NCI-H1694 treated with DMSO at 0.1 percent for 48 hours (cell line): ENCODE measurements at places on chromosomes 5 and 9.
A peak's percentile ranks its signal among the peaks of the same experiment; 100 is the strongest.

GRCh38 chr5:132053483-132053882 lies 7.0 kb upstream of the IL3 start:
- no peak for DNase-seq

GRCh38 chr5:36239370-36240293 lies 2.1 kb downstream of the NADK2 start:
- no peak for DNase-seq

DNA sequence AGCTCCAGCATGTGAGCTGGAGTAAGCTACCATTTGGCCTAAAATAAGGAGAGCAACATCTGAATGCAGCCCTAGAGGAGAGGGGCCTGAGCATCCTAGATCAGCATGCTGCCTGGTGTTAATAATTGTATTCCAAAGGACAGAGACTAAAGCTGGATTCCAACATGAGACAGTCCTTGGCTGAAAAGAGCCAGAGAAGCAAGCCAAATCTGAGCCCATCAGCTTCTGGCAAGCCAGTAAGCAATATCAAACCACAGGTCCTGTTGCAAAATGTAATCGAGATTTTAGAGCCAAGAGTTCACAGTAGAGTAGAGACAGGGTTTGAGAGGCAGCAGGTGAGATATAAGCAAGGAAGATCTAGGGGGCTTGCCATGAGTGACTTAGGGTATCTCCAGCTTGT lies 42.3 kb upstream of the DMAC1 start:
- no peak for DNase-seq

GRCh38 chr5:123422433-123423277 lies 548 bp downstream of the CEP120 start:
- peak; percentile 36 for DNase-seq

- no peak for DNase-seq
Observed at GRCh38 chr9:27379311-27380251, 82.6 kb upstream of the EQTN start.

DNA sequence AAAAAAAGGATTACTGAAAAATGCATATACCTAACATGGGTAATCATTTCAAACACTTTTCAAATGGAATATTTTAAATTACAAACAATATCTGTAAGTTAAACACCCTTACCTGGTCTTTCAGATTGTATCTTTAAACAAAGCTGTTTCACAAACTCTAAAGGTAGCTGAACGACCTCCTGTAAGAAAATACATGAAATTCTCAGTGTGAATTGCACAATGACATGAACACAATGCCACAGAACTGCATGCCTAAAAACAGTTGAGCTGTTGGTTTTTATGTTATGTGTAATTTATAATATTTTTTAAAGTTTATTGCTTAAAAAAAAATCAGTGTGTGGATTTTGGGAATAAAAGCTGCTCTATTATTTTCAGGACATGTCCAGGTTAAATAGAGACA lies 17.5 kb downstream of the IPPK start:
- DNase-seq = no peak

GRCh38 chr9:79279356-79279755 lies 292.4 kb upstream of the TLE4 start:
- DNase-seq = no peak

DNA sequence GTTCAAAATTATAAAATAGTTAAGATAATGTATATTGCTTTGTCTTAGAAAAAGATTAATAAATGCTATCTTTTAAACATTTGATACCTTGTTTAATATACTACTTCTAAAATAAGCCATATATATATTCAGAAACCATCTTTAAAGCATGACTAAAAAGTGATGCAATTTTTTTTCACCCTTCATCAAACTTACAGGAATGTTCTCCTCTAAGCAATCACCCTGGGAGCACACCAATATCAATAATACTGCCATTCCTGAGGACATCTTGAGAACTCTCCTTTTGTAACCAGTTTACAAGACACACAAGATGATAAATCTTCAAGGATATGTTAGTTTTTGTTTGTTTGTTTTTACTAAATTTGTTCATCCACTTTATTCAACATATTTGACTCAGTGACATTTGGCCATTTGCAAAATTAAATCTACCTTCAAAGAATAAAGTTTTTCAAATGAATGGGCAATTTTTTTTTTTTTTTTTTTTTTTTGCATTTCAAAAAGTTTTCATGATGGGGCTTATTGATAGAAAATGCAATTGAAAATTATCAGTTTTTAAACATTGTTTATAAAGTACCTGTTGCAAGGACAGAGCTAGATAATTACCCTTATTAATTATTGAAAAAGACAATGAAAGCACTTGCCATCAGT lies 17.2 kb downstream of the FOXD1 start:
- no peak for DNase-seq

DNA sequence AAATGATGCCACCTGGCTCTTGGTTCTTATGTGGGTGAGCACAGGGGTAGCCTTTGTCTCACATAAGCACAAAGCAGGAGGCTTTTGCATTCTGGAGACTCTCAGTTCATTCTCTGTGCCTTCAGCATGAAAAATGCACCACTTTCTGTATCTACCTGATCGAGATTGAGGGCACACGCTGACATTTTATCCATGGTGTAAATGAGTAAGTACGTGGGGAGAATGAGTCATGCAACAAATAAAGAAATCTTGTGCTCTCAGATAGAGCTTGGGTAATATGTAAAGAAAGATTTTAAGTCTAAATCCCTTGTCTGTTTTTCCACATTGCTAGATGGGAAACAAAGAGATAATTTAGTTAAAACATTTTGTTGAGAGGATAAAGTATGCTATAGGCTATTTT lies 607.2 kb upstream of the WWC1 start:
- DNase-seq = no peak

DNA sequence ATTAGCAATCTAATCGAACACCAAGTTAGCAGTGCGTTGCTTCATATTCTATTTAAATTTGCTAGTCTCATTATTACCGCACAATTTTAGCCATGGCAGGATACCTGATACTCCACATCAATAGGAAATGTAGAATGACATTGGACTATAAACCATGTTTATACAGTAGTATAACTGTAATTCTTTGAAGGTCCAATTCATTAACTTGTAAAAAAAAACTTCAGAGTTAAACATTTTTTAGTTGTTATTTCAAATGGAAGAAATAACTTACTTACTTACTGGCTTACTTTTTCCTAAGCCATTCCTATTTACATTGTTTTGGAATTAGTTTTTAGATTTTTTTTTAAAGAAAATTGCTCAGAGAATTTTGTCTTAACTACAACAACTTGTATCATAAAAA lies 35.4 kb upstream of the ACOT12 start:
- DNase-seq = no peak

GRCh38 chr5:93567424-93567823 lies 13.6 kb downstream of the NR2F1-AS1 start:
- no peak for DNase-seq

GRCh38 chr9:98502311-98502975 lies 206.3 kb downstream of the GABBR2 start:
- no peak for DNase-seq

DNA sequence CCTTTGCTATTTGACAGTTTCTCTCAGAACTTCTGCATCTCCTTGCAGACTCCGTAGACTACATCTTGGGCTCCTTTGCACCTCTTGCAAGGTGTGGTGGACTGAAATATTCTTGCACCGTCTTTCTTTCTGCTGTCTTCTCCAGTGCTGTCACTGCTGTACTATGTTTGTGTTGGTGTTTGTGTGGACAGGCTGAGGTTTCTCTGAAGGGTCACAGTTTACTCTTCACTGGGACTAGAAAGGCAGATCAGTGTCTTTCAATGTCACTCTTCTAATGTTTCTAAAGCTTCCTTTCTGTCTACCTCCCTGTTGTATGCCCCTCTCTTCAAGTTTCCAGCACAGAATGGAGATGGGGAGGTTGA lies 410.0 kb upstream of the CD180 start:
- no peak for DNase-seq

DNA sequence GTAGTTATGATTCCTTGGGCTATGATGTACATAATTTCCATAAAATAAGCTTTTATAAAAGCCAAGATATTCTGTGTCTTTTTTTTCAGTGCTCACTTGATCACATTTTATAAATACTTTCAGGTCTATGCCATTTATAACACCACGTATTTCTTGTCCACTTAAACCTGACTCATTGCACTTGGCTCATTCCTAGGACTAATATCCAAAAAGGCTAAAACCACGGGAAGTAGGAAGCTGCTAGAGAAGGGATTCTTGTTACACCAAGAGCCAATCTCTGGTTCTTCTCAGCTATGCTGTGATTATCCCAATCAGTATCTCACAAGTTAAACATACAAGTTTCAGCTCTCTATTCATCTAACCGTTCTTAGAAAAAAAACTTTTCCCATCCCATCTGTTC lies 80.4 kb upstream of the CDH6 start:
- no peak for DNase-seq

DNA sequence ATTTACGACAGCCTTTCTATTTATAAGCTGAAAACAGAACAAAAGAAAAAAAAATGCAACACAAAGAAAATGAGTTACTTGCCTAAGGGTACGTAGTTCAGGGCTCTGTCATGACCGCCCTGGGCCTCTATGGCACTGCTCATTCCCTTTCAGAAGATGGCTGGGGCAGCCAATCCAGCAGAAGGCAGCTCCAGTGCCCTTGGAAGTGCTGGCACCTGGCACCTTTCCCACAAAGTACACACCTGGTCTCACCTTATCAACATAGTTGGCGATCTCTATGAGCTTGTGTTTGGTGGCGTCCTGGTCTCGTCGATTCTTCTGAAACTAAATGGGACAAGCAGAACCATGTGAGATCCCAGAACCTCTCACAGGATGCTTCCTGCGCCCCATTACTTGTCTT lies 53.2 kb downstream of the NIPAL4 start:
- no peak for DNase-seq

- no peak for DNase-seq
Observed at GRCh38 chr9:81589392-81589791, 100.0 kb downstream of the TLE1 start.

GRCh38 chr9:116569111-116569510 lies 118.0 kb upstream of the TRIM32 start:
- no peak for DNase-seq

DNA sequence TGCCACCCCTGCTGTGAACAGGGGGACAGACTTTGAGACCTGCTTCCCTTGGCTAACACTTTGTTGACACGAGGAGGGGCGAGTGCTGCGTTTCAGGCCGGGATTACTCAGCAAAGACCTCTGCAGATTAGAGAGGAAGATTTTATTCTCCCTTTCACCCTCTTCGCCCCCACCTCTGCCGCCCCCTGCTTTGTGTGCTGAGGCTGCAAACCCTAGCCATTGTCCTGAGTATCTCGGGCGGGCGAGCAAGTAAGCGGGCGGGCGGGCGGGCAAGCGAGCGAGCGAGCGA lies 6.0 kb downstream of the ISL1 start:
- no peak for DNase-seq

- DNase-seq = no peak
Observed at GRCh38 chr5:141565826-141566570, 52.8 kb downstream of the DIAPH1 start.

- no peak for DNase-seq
Observed at GRCh38 chr5:169702693-169703481, 65.8 kb downstream of the DOCK2 start.

DNA sequence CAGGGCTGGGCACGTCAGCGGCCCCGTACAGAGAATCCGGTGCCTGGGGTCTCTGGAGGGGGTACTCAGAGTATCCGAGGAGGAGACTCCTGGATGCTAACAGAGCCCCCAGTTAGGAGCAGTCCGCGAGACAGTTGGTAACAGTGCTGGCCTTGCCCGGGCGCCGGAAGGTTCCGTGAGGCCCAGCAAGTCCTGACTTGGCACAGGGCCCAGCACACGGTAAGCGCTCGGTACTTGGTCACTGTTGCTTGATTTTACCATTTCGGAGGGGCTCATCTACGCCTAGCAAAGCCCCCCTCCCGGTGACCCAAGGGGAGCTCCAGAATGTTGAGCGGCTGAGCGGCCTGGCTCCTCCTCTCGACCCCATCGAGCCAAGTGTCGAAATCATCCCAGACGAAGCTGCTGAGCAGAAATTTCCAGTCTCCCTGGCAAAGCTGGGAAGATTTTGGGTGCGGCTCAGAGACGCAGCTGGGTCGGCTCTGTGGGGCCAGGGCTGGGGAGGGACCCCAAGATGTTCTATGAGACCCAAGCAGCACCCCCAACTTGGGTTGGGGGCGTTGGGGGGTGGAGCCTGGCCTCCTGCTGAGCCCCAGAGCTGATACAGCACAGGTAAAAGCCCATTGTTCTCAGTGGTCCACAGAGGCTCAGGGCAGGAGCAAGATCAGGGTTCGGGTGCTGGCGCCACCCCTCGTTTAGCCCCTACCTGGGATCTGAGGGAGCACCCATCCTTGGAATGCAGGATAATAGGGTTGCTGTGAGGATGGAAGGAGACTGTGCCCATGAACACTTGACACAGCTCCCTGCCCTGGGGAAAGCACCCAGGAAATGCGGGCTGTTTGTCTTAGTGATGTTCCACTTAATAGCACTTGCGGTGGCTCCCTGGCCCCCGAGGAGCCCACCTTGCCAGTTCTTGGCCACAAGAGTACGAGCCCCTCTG lies 137.2 kb downstream of the C9orf50 start:
- DNase-seq = peak; percentile 63

DNA sequence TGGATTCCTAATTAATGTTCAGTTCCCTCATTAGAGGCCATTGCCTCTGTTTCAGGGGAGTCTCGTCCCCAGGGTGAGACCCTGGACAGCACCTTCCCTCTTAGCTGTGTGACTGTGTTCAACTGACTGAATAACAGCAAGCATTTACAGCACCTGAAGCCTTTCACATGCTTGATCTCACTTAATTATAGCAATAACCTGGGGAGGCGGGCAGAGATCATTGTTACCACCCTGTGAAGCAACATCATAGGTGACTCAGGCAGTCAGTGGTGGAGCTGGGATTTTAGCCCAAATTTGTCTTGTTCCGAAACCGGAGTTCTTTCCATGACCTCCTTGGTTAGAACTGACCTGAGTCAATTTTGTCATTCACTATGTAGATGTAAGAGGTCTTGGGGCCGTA lies 105.2 kb upstream of the RAD23B start:
- DNase-seq = no peak

DNA sequence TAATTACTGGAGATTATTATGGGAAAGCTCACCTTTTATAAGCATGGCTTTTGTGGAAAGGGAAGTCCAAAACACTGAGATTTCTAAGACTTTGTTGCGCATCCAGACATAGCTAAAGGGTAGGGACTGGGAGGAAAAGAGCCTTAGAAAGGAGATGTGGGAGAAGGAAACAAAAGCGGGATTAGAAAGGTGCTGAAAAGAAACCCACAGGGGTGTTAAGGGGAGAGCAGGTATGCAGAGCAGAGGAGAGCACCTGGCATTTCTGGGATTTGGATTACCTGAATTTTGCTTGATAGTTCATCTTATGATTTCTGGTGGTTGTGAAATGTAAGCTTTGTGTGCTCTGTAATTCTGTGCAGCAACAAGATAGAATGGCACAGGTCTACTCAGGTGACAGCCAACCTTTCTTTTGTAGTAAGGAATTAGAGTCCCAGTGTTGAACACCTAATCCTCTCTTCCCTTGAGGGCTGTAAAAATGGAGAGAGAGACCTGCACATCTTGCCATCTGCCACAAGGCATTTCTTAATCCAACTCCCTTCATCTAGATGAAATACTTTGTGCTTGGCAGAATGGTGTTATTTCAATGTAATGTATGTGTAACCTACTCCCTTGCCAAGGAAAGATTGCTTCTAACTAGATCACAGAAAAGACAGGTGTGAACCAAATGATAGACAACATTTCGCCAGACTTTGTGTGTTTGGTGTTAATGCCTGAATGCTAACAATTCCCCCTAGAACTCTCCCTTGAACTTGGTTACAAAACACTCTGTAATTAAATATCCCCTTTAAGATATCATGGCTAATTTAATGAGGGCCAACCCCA lies 47.4 kb downstream of the ATPSCKMT start:
- DNase-seq = no peak

- DNase-seq = peak; percentile 66
Observed at GRCh38 chr9:129028192-129028966, at the start of gene SH3GLB2. SH3GLB2 (minus strand) TSS chr9:129028331; CDS start chr9:129028154, 177 bp downstream.
